ENCODE measurements at places on chromosomes 12 and 14. TPM values are rescaled to one million over a fixed set of nuclear protein-coding genes. Genes with fewer than 3 reads are reported as not detected.

- peak; percentile 52 for DNase-seq
These were observed at the start of gene NCOR2 for GRCh38 chr12:124566997-124567672. Gene NCOR2 (minus strand): TSS chr12:124567612. CDS start chr12:124495251, 72,361 bp downstream.

DNA sequence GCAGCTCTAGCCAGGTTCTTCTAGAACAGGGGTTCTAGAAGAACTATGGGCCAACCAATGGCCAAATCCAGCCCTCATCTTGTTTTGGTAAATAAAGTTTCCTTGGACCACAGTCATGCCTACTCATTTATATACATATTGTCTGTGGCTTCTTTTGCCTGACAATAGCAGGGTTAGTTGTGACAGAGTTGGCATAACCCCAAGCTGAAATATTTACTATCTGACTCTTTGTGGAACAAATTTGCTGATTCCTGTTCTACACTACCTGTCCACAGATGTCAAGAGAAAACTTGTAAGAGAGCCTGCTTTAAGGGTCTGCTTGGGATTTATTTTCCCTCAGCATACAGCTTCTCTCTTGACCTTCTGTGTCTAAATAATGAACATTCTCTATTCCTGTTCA, 289.0 kb downstream of the KSR2 start:
- DNase-seq, result no peak

GRCh38 chr12:39122562-39123204, 217.3 kb upstream of the CPNE8 start:
- DNase-seq, result no peak

- no peak for DNase-seq
These were observed 54.1 kb upstream of the ARHGAP5 start for GRCh38 chr14:32022938-32023466.

DNA sequence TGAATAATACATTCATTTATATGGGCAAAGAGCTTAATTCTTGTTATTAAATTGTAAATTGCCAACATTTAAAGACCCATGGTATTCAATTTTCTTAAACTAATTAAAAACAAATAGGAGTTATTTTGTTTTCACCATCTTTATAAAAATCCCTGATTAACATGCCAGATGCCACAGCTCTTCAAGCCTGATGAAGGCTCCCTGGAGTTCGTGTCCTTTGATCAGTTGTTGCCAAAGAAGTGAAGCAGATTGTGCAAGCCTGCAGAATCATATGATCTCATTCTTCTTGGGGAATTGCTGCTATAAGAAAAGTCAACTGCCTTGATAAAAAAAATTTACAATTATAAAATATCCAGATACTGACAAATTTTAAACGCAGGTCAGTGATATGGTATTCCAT, 288.3 kb upstream of the PPFIA2 start:
- no peak for DNase-seq

DNA sequence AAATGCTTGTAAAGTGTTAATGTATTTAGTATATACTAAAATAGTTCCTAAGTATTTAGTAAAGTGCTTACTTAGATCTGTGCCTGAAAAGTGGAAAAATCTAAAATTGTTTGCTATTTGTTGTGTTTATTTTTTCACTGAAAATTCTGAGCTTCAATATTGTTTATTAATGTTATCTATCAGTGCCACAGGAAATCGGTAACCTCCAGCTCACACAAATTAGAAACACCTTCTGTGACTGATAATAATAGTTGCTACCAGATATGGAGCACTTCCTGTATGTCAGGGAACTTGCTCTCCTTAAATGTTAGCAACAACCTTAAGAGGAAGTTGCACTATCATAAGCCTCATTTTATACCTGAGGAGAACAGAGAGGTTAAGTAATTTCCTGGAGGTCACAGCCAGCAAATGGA, 723 bp upstream of the LRP10 start:
- peak; percentile 79 for DNase-seq

DNA sequence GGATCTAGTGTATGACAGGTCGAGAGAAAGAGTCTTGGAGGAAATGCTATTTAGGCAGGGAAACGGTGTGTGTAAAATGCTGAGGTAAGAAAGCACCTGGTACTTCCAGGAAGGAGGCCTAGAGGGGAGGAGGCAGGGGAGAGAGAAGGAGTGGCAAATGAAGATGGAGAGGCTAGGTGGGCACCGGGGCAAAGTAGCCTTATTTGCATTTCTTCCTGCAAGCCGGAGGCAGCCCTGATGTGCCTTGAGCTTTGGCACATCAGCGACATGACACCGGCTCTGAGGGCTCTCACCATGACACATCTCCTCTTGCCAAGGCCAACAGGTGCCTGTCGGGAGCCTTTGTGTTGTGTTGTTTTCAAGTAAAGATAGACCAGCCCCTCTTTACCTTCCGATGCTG, 61.6 kb downstream of the CPM start:
- DNase-seq, result no peak

DNA sequence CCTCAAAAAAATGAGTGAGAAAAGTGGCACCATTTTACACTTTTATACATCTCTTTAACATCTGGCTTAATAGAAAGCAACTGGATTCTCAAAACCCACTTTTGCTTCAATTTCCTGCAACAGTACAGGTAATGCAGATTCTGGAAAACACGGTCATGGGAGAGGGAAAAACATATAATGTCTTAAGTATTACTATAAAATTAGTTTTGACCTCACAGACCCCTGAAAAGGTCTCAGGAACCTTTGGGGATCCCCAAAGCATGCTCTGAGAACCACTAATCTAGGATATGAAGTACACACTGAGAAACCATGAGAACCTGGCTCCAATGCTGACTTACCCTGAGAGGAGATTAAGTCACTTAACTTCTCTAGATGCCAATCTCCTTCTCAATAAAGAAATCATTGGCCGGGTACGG, 64.7 kb downstream of the PPP2R5E start:
- DNase-seq, result no peak

GRCh38 chr12:642633-643474, 20.4 kb downstream of the NINJ2 start:
- DNase-seq, result peak; percentile 71

TAS2R50 gene
- total RNA-seq, result 1.6 TPM

HOXC6 gene
- not detected for total RNA-seq

LTB4R2 gene
- 18.1 TPM for total RNA-seq

RTN1 gene
- total RNA-seq, result 0.42 TPM

Data from CD4-positive, CD25-positive, alpha-beta regulatory T cell (primary cell).